ENCODE measurements at places on chromosomes 5 and 9.

GRCh38 chr5:138596105-138596881 lies 21.1 kb upstream of the HSPA9 start:
- no peak for DNase-seq

DNA sequence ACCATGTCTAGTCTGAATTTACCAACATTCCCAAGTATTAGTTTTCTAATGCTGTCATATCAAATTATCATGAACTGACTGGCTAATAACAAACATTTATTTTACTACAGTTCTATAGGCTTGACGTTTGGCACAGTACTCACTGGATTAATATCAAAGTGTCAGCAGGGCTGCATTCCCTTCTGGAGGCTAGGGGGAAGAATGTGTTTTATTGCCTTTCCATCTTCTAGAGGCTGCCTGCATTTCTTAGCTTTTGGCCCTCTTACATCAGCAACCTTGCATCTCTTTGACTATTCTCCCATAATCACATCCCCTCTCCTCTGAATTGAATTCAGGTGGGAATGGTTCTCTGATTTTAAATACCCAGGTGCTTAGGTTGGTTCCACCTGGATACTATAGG lies 84.7 kb downstream of the EDIL3 start:
- DNase-seq = no peak

- no peak for DNase-seq
Measured at GRCh38 chr5:128536254-128537220, 1.5 kb downstream of the FBN2 start.

DNA sequence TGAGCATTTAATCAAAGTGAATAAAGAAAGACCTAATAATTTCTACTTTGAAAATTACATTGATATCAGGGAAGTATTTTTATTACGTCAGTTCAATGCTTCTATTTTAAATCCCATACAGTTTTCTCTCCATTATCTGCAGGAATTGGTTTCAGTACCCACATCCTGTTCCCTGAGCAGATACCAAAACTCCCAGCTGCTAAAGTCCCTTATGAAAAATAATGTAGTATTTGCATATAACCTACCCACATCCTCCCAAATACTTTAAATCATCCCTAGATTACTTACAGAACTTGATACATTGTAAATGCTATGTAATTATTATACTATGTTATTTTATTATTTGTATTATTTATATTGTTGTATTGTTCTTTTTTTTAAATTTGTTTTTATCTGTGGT lies 125.4 kb upstream of the MINAR2 start:
- no peak for DNase-seq

DNA sequence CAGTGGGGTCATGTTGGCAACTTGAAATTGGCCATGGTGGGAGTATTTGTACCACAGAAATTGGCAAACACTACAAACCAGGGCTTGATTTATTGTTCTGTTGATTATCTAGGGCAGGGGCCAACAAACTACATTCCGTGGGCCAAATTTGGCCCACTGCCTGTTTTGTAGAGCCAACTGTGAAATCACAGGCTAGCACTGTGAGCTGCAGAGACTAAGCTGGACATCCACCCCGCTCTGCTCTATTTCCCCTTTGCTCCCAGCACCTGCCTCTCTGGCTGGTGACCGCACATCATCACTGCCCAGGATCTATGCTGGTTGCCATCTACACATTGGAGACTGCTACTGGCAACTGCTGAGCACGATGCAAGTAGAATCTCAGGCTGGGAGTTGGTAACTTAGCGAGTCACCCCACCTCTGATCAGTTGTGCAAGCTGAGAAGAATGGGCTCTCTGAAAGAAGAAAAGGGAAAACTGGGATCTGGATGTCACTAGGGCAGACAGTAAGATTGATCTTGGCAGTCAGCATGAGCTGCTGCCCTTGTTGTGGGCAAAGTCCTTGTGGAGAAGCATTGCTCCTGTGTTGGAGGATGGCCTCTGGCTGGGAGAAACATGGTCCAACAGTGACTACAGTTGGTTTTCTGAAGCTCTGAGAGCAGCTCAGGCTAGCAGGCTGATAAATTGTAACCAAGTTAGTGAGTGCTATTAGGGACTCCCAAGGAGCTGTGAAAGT lies 144.7 kb upstream of the RAD23B start:
- no peak for DNase-seq

Measured in activated CD4-positive, alpha-beta T cell treated with anti-CD3 and anti-CD28 coated beads for 48 hours (primary cell).